ENCODE measurements at places on chromosomes 11 and 22.
A peak's percentile ranks its signal among the peaks of the same experiment; 100 is the strongest.

- H3K4me3 ChIP-seq: no peak overlapping the region
- H3K4me1 ChIP-seq: no peaks in the 10 kb centered on the region
- H3K27ac ChIP-seq: no peak overlapping the region
These were observed 22.5 kb upstream of the ADA2 start for GRCh38 chr22:17241576-17242330.

- H3K27me3 ChIP-seq: peaks cover 1% of the 10 kb centered on the region
- H3K4me3 ChIP-seq: no peak overlapping the region
- no peaks in the 10 kb centered on the region for H3K36me3 ChIP-seq
These were observed 42.2 kb downstream of the BUD13 start for GRCh38 chr11:116730601-116731000.

- no peak overlapping the region for H3K27ac ChIP-seq
- no peak overlapping the region for H3K4me3 ChIP-seq
- H3K36me3 ChIP-seq: no peaks in the 10 kb centered on the region
- DNase-seq: peak; percentile 33
- no peaks in the 10 kb centered on the region for H3K27me3 ChIP-seq
These were observed 44.0 kb downstream of the KIAA1671 start for GRCh38 chr22:24996420-24996952.

DNA sequence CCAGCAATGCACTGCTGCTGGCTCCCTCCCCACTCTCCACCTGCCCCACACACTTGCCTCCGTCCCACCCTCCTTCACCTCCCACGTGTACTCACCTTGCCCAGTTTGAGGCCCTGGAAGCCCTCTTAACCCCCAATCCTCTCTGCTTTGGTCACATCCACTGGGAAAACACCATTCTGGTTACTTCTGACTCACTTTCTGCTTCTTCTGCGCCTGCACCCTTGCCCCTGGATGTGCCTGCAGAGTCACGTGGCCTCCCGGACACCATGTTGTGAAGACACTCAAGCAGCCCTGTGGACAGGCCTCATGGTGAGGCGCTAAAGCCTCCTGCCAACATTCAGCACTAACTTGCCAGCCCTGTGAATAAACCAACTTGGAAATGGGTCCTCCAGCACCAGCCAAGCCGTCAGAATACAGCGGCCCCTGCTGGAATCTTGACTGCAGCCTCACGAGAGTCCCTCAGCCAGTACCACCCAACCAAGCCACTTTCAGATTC is 2.6 kb upstream of the NAALADL1 start:
- DNase-seq: no peak
- no peak overlapping the region for H3K27ac ChIP-seq
- H3K27me3 ChIP-seq: no peaks in the 10 kb centered on the region
- no peaks in the 10 kb centered on the region for H3K4me1 ChIP-seq

DNA sequence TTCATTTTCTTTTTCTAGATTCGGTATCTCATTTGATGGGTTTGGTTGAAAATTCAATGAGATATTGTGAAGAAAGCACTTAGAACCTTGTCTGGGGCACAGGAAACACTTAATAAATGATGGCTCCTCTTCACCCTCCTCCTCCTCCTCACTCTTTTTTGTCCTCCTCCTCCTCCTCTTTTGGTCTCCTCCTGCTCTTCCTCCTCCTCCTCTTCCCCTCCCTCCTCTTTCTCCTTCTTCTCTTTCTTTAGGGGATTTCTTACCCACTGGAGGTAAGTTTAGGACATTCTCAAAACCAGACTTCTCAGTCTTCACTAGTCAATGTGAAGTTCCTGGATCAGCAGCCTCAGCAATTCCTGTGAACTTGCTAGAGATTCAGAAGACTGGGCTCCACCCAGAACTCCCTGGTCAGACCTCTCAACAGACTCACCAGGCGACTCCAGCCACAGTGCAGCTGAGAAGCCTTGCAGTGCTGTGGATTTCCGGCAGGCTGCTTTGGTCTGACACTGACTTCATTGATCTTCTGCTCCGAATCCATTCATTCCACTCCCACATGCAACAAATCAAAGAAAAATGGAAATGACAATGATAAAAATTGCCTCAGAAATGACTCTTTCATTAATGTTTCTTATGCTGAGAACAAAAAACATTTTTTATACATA is 368.6 kb upstream of the B3GAT1 start:
- H3K27ac ChIP-seq: no peak overlapping the region
- H3K4me1 ChIP-seq: no peaks in the 10 kb centered on the region
- H3K4me3 ChIP-seq: no peak overlapping the region
- no peak for DNase-seq

DNA sequence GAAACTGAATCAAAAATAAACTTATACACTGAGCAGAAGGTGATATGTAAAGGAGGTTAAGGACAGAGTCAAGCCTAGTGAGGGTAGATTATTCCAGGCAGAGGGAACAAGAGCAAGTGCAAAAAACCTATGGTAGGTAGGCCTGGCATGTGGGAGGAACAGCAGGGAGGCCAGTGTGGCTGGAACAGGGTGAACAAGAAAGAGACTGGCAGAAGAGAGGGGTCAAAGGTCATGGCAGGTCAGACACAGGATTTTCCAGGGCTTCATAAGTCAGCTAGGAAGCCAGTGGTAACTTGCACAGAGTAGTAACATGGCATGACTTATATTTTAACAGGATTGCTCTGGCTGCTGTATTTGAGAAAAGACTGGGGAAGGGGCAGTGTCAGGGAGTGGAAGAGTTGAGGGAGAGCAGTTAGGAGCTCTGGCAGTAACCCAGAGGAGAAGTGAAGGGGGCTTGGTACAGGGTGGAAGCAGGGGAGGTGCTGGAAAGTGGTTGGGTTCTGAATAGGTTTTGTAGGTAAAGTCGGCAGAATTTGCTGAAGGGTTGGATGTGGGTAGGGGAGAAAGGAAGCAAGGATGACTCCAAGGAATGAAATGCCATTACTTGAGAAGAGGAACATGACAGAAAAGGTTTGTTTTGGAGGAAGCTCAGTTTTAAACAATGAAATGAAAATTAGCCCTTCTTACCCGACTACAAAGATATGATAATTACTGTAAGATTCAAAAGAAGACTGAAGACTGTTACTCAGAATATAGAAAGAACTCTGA is 86.2 kb downstream of the ZNRF3 start:
- no peaks in the 10 kb centered on the region for H3K27me3 ChIP-seq
- H3K4me1 ChIP-seq: no peaks in the 10 kb centered on the region
- DNase-seq: no peak
- H3K27ac ChIP-seq: peak overlapping the region; percentile 13

- H3K36me3 ChIP-seq: no peaks in the 10 kb centered on the region
- H3K27ac ChIP-seq: no peak overlapping the region
- H3K4me3 ChIP-seq: no peak overlapping the region
- DNase-seq: peak; percentile 34
These were observed 47.9 kb upstream of the CCDC188 start for GRCh38 chr22:20198557-20199319.

GRCh38 chr22:20299746-20300136 is 20.1 kb downstream of the DGCR6L start:
- H3K27me3 ChIP-seq: no peaks in the 10 kb centered on the region
- H3K4me1 ChIP-seq: no peaks in the 10 kb centered on the region
- H3K27ac ChIP-seq: no peak overlapping the region
- no peaks in the 10 kb centered on the region for H3K36me3 ChIP-seq
- peak overlapping the region; percentile 46 for H3K4me3 ChIP-seq

- no peak overlapping the region for H3K27ac ChIP-seq
- H3K4me1 ChIP-seq: no peaks in the 10 kb centered on the region
- DNase-seq: no peak
- H3K27me3 ChIP-seq: no peaks in the 10 kb centered on the region
- H3K4me3 ChIP-seq: no peak overlapping the region
These were observed 235.9 kb upstream of the ARHGAP20 start for GRCh38 chr11:110948112-110948511.

GRCh38 chr11:114180301-114181055 is 115.7 kb upstream of the NNMT start:
- peak overlapping the region; percentile 99 for H3K27ac ChIP-seq
- DNase-seq: peak; percentile 63
- H3K36me3 ChIP-seq: no peaks in the 10 kb centered on the region
- H3K27me3 ChIP-seq: no peaks in the 10 kb centered on the region
- peaks cover 54% of the 10 kb centered on the region for H3K4me1 ChIP-seq
- H3K4me3 ChIP-seq: peak overlapping the region; percentile 21

DNA sequence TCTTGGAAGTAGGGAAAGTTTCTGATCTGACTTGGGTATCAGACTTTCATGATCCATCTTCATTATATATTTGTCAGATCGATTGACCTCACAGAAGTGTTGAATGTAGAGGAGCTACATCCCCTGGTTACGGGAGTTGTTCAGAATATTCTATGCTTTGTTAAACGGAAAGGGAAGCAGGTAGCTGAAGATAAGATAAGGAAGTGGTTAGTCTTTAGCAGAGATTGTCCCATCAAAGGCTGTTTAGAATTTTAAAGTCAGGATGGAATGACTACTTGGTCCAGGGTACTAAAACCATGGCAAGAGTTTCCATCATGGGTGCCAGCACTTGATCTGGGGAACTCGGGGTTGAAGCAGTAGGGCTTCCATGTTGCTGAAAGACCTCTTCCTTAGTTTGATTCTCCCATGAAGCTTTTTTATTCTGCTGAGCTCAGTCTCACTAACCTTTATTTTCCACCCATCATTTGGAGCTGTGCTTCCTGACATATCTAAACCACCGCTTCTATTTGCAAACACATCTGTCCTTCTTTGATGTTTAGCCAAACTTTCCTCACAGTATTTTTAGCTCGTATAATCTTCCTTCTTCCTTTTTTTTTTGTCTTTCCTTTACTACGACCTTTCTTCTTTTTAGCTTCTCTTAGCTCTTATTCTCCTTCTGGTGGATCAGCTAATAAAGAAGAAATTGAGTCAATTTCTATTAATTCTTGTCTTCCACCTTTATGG is 4.0 kb upstream of the C22orf31 start:
- H3K4me1 ChIP-seq: no peaks in the 10 kb centered on the region
- H3K4me3 ChIP-seq: no peak overlapping the region
- H3K27ac ChIP-seq: no peak overlapping the region
- no peak for DNase-seq
- no peaks in the 10 kb centered on the region for H3K36me3 ChIP-seq

GRCh38 chr11:107720303-107720774 is 8.5 kb upstream of the SLN start:
- no peaks in the 10 kb centered on the region for H3K27me3 ChIP-seq
- H3K4me1 ChIP-seq: no peaks in the 10 kb centered on the region
- H3K36me3 ChIP-seq: no peaks in the 10 kb centered on the region
- no peak overlapping the region for H3K4me3 ChIP-seq

- no peak for DNase-seq
- H3K4me3 ChIP-seq: no peak overlapping the region
- no peaks in the 10 kb centered on the region for H3K36me3 ChIP-seq
- no peaks in the 10 kb centered on the region for H3K27me3 ChIP-seq
- no peaks in the 10 kb centered on the region for H3K4me1 ChIP-seq
- H3K27ac ChIP-seq: peak overlapping the region; percentile 36
These were observed 57.2 kb upstream of the PRDM11 start for GRCh38 chr11:45089251-45089650.

- no peaks in the 10 kb centered on the region for H3K27me3 ChIP-seq
- no peak overlapping the region for H3K27ac ChIP-seq
- DNase-seq: no peak
- H3K4me3 ChIP-seq: no peak overlapping the region
- H3K36me3 ChIP-seq: no peaks in the 10 kb centered on the region
- H3K4me1 ChIP-seq: no peaks in the 10 kb centered on the region
These were observed 76.9 kb upstream of the EED start for GRCh38 chr11:86167499-86168164.

DNA sequence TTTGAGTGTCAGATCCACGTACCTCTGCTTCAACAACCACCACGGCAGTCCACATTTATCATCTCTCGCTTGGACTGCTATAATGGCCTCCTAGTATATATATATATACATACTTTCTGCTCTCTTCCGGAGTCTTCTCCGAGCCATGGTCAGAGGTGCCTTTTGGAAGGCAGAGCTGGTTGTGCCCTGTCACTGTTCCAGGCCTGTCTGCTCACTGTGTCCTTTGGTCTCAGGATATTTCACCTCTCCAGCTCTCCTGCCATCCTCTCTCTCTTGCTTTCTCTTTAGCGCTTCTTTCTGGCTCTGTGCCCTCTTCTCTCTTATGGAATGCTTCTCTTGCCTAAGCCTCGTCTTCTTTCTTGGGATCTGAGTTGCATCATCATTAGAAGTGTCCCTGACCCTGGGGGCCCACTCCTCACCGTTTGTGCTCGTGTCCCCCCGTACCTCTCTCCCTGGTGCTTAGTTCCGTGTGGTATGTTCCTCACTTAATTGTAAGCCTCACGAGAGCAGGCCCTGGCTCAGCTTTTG is 86.1 kb upstream of the RASSF10 start:
- H3K4me3 ChIP-seq: no peak overlapping the region
- H3K36me3 ChIP-seq: no peaks in the 10 kb centered on the region
- no peaks in the 10 kb centered on the region for H3K27me3 ChIP-seq
- H3K27ac ChIP-seq: no peak overlapping the region
- H3K4me1 ChIP-seq: no peaks in the 10 kb centered on the region

DNA sequence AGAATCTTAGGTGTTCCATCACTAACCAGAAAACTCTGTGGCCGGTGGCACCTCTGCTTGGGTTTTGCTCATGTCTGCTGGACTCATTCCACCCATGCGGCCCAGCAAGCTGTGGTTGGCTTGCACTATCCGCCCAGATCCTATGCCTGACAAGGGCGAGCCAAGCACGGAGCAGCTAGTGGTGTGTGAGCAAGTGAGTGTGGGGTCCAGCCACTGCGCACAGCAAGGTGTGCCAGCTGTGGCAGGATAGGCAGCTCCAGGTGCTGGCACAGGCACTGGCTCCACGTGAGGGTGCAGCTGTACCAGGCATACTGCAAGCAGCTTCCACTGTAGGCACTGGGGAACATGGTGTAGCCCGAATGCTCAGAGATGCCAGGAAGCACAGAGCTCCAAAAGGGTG is 813.7 kb upstream of the CNTN5 start:
- no peak overlapping the region for H3K4me3 ChIP-seq
- no peaks in the 10 kb centered on the region for H3K27me3 ChIP-seq
- H3K27ac ChIP-seq: no peak overlapping the region
- H3K4me1 ChIP-seq: no peaks in the 10 kb centered on the region
- no peaks in the 10 kb centered on the region for H3K36me3 ChIP-seq

Measured in prostate gland (tissue), 2 donors.